Glomerular endothelial cell (primary cell): ENCODE measurements at places on chromosomes 12 and 14. TPM values are rescaled to one million over a fixed set of nuclear protein-coding genes. Genes with fewer than 3 reads are reported as not detected.

GRCh38 chr14:75595226-75595625 lies 16.8 kb downstream of the FLVCR2 start:
- DNase-seq = no peak

DNA sequence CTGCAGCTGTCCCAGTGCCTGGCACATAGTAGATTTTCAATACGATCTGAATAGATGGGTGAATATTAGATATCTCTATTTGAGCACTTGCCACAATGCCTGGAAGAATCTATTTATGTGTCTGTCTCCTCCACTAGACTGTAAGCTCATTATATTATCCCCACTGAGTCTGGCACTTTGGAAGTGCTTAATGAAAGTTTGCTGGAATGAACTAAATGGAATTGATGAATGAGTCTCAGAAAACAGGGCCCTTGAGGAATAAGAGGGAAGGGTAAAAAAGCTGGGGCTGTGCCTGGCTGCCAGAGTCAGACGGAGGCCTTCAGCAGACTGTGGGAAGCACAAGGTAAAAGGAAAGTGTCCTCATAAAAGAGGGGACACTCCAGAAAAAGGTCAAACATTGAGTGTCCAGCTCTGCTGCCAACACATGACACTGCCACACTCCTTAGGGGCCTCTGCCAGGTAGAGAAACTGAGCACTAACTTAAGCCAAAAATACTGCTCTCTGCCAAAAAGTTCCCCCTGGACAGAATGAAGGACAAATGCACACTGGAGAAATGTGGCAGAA lies 39.3 kb downstream of the GLT8D2 start:
- no peak for DNase-seq

DNA sequence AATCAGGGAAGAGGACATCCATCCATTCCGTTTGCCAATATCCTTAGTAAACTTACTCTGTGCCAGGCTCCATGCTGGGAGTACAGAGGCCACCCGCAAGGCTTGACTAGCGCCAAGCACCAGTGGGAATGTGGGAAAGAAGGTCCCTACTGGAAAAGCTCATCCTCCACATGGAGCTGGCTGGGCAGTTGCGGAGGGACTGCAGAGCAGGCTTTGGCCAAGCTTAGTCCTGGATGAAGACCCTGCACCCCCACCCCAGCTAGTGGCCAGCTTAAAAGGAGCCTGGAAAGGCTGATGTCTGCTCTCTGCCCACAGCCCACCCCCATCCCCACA lies 22.4 kb upstream of the EIF2B2 start:
- no peak for DNase-seq

DNA sequence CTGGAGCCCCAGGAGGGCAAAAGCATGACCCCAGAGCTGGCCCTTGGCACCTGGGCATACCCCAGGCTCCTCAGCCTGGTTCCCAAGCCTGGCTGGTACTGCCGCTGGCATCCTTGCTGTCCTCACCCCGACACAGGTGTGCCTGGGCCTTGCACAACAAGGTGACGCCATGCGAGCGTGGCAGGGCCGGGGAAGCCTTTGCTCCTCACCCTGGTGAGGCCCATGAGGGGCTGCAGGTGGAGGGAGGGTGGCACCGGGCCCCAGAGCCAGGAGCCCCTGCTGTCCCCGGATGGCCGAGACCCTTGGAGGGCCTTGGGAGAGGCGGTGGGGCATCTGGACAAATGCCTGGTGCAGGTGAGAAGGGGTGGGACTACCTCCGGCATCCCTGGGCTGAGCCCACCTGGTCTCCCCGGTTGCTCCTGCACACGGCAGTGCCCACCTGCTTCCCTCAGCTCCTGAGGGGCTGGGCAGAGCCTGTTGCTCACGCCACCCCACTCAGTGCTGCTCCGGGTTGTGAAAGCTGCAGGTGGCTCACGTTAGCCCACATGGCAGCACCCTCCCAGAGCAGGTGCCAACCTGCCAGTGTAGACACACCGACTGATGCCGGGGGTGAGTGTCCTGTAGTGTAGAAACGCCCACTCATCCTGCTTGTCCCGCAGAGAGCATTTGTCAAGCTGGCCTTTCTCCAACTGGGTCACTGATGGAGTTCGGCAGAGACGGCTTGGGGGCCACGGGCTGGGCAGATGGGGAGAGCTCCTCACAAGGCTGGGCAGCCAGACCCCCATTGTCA lies 24.6 kb upstream of the KIF26A start:
- DNase-seq = no peak

DNA sequence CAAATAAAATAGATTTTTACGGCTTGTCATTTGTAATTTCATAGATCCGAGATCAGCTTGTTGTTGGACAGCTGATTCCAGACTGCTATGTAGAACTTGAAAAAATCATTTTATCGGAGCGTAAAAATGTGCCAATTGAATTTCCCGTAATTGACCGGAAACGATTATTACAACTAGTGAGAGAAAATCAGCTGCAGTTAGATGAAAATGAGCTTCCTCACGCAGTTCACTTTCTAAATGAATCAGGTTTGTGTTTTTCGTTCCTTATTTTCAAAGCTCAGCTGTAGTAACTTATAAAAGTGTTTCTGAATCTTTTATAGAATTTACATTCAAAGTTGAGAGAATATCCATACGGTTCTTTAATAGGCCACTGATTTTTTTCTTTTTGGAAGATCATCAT lies 89.1 kb downstream of the LRRK2 start:
- DNase-seq = no peak

DNA sequence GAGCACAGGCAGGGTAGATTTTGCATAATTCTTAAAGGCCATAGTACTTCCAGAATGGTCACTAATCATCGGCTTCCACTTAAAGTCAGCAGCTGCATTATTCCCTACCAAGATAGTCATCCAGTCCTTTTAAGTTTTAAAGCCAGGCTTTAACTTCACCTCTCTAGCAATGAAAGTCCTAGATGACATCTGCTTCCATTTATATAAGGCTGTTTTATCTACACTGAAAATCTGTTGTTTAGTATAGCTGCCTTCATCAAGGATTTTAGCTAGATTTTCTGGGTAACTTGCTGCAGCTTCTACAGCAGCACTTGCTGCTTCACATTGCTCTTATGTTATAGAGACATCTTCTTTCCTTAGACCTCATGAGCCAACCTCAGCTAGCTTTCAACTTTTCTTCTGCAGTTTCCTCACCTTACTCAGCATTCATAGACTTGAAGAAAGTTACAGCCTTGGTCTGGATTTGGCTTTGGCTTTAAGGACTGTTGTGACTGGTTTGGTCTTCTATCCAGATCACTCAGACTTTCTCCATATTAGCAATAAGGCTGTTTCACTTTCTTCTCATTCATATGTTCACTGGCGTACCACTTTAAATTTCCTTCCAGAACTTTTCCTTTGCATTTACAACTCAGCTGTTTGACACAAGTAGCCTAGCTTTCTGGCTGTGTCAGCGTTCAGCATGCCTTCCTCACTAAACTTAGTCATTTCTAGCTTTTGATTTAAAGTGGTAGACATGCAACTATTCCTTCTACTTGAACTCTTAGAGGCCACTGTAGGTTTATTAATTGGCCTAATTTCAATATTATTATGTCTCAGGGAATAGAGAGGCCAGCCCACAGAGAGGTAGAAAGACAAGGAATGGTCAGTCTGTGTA lies 209.9 kb upstream of the GARIN2 start:
- DNase-seq = no peak

- no peak for DNase-seq
Observed at GRCh38 chr12:121958541-121959240, 40.3 kb downstream of the CFAP251 start.

The RTN1 gene
- 3.7 and 6.5 TPM in 2 replicates for total RNA-seq

DNA sequence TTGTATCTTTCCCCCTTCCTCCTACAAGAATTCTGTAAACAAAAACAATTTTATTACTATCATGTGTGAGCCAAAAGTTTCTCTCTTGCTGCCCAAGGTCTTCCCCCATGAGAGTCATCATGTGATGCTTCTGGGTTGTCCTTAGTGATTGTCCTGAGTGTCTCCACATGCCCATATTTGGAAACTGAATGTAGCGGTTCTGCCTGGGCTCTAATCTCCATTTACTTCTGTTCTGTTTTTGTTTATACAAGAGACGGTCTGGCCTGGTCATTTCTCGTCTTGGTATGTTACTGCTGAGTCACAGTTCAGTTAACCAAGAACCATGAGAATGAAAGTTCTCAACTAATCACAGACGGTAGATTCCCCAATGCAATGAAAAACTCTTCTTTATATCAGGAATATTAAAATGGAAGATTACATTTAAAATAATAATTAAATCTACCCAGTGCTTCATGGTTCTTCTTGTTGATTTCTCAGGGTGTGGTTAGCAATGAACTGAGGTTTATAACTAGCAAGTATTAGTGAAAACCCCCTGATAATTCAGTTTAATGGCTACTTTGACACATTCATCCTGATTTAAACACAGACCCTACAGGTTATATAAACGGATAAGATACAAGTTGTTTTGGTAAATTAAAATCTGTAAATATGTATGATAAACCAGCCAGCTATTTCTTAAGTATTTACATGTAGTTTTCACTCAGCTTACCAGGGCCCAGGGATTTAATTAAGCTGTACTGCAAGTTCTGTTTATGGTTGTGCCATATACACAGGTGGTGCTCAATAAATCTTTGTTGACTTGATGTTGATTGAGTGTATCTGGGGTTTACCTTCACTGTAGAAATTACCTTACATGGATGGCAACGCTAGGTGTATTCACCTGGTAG lies 81.1 kb downstream of the PELI2 start:
- peak; percentile 94 for DNase-seq

- no peak for DNase-seq
Observed at GRCh38 chr14:57865066-57865402, 858 bp downstream of the SLC35F4 start.

GRCh38 chr14:45715946-45716345 lies 462.9 kb upstream of the MIS18BP1 start:
- DNase-seq = no peak

- no peak for DNase-seq
Observed at GRCh38 chr12:130677957-130678558, 38.0 kb downstream of the RIMBP2 start.
